ENCODE measurements at places on chromosomes 2 and 18. TPM values are rescaled to one million over a fixed set of nuclear protein-coding genes. Genes with fewer than 3 reads are reported as not detected.

The LRRTM4 gene
- 1.5 TPM for total RNA-seq

The PFN4 gene
- total RNA-seq, result 1.7 TPM

The CSRNP3 gene
- 3.4 TPM for total RNA-seq

The LBX2 gene
- 3.0 TPM for total RNA-seq

The UGT1A3 gene
- not detected for total RNA-seq

The EPHA4 gene
- 13.9 TPM for total RNA-seq

The AAK1 gene
- 82.6 TPM for total RNA-seq

The LINC00305 gene
- total RNA-seq, result not detected

The CERKL gene
- not detected for total RNA-seq

The TMEM200C gene
- total RNA-seq, result 0.33 TPM

The GCKR gene
- 4.5 TPM for total RNA-seq

The FOXD4L1 gene
- total RNA-seq, result 0.16 TPM

The IL1A gene
- total RNA-seq, result 0.90 TPM

The DQX1 gene
- total RNA-seq, result 0.27 TPM

The DRC1 gene
- not detected for total RNA-seq

The SERPINB7 gene
- total RNA-seq, result 0.27 TPM

The MYCN gene
- not detected for total RNA-seq

The L3MBTL4 gene
- not detected for total RNA-seq

The ABCG8 gene
- not detected for total RNA-seq

The ALPG gene
- not detected for total RNA-seq

The IL1R2 gene
- total RNA-seq, result 0.57 TPM
